ENCODE measurements at places on chromosomes 3 and 15.

DNA sequence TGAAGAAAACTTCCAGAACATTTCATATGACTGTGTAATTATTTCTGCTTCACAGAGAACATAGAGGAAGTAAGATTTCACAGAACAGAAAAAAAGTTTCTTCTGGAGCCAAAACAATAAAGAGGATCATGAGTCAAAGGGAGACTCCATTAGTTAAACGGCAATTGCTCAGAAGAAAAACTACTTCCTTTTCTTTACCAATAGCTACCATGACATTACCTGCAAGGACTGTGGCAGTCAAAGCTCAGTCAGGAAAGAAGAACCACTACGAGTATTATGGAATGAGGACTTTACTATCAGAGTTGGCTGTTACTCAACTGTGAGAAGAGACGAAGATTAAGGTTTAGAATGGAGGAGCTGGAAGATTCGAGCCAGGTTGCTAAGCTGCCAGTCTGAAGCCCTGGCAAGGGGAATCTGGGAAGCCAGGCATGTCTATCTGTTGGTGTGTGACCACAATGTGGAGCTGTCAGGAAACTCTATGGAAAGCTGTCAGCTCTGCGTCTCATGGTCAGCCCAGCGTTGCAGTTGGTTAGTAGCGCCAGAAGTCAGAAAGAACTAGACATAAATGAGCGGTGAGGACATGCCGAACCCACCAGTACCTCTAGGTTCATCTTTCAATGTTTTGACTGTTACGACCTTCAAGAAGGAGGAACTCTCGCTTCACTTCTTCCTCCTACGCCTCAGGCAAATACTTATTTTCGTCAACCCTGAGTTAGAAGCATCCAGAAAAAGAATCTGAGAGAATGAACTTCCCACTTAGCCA is 604.3 kb downstream of the FGF12 start:
- DNase-seq: no peak

- DNase-seq: no peak
Measured at GRCh38 chr3:135690664-135691063, 274.9 kb upstream of the PPP2R3A start.

- DNase-seq: no peak
Measured at GRCh38 chr3:18652781-18653180, 227.6 kb upstream of the SATB1 start.

- no peak for DNase-seq
Measured at GRCh38 chr3:58131101-58131825, 79.5 kb downstream of the DNASE1L3 start.

DNA sequence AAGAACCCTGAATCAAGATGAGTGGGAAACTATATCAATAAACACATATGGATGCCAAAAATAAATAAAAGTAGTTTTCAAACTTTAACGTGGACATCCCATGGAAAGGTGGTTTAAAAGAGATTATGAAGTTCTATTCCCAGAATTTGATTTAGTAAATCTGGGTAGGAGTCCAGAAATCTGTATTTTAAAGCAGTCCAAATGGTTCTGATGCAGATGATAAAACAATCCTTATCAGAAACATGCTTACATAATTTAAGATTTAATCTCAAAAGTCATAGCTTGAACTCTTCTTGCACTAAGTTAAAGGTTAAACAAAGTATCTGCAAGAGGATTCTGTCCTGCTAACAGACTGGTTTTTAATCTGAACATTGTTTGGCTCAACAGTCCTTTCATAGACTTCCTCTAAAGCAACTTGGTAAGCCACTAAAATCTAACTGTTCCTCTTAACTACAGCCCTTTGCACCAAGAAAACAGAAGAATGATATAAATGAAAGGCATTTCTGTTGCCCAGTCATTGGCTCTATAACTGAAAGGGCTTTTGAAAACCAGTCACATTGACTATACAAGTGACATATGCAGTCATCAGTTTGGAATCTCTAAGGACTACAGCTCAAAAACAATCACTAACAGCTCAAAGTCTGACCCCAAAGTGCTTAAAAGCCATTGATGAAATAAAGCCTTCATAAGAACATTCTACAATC is 23.4 kb upstream of the MAP4 start:
- DNase-seq: no peak

- peak; percentile 74 for DNase-seq
Measured at GRCh38 chr3:168847291-168847883, 751.7 kb upstream of the GOLIM4 start.

GRCh38 chr3:194092881-194093301 is 43.1 kb upstream of the HES1 start:
- no peak for DNase-seq

GRCh38 chr3:48662753-48663488 is at the start of gene CELSR3:
TSS of gene CELSR3 (minus strand) at chr3:48662886. CDS start at chr3:48662634, 252 bp downstream.
- peak; percentile 17 for DNase-seq

DNA sequence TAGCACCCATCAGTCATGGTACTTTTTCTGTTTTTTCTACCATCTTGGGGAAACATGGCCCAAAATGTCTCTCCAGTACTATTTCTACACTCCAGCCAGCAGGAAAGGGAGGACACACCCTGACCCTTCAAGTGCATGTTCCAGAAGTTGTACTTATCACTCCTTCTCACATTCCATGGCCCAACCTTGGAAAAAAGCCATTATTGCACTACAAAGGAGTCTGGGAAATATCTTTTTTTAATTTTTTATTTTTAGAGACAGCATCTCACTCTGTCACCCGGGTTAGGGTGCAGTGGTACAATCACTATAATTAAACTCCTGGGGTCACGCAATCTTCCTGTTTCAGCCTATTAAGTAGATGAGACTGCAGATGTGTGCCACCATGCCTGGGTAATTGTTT is 100.0 kb upstream of the PPP2R3A start:
- no peak for DNase-seq

DNA sequence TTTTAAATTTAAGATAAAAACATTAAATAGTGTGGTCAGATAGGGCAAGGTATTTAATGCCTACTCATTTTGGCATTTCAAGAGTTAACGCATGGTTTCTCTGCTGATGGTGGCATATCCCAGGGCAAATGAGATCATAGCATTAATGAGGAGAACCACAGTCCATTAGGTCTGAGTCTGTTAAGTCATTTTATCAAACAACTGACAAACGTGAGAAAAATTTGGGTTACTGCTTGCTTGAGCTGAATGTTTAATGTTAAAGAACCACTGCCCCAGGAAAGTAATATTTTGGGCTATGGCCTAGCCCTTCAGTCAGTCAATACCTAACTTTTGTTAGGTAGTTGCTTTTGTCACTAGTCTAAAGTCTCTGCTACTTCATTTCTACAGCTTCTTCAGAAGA is 37.9 kb upstream of the SLC2A2 start:
- no peak for DNase-seq

DNA sequence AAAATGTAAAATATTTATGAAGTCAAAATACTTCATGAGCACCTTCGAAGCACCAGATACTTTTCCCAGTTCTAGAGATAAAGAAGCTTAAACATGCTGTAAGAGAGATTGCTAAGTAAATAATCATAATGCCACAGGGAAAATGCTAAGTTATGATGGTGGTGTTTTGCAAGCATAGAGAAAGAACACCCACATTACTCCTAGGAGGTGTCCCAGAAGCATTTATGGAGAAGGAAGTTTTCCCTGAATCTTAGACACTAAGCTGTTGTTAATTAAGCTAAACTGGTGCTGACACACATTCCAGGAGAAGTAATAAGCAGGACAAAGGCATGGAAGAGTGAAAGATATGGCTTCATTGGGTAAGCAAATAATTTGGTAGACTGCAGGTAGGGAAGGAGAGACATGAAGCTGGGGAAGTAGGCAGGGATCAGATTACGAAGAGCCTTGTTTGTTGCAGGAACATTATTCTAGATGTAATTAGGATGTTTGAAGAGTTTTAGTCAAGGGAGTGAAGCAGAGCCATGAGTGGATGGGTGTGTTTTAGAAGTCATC is 40.4 kb upstream of the CHMP2B start:
- no peak for DNase-seq
